ENCODE measurements at places on chromosomes 4 and X.

GRCh38 chrX:68396953-68397352, 36.3 kb downstream of the OPHN1 start:
- DNase-seq: no peak

DNA sequence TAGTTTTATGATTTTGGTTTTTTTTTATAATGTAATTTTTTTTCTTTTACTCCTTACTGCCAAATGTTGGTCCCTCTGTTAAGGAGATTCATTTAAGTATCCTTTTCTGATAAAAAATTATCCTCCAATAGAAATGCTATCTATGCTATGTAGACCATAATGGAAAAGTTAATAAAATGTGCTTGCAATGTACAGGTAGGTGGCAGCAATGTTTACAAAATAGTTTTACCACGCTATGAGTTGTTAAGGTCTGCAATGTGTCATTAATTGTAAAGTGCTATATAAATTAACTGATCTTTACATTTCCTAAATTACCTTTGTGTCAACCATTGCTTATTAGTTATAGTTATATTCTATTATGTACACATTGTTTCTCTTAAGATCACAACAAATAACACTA, 3.8 kb upstream of the CENPC start:
- no peak for DNase-seq

- DNase-seq: no peak
These were observed 265.2 kb upstream of the BOD1L1 start for GRCh38 chr4:13892739-13893105.

- DNase-seq: no peak
These were observed 29.7 kb upstream of the LCORL start for GRCh38 chr4:18051281-18051680.

GRCh38 chr4:128835498-128836222, 26.2 kb downstream of the JADE1 start:
- DNase-seq: no peak

GRCh38 chrX:49878128-49878833, 1.0 kb upstream of the USP27X start:
- DNase-seq: no peak

DNA sequence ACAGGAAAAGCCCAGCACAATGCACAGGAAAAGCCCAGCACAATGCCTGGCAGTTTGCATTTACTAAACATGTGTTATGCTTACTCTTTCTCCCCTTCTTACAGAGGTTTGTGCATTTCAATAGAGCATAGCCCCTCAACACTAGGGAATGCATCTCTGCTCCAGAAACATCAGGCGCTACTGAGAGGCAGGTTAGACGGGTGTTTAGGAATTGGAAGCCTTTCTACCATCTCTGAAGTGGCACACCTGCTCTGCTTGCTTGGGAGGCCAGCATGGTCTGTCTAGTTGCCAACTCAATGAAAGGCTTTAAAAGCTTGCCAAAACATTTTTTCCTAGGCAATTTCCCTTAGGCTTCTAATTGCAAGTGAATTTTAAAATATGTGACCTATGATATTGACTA, 55.7 kb downstream of the GRID2 start:
- DNase-seq: no peak

DNA sequence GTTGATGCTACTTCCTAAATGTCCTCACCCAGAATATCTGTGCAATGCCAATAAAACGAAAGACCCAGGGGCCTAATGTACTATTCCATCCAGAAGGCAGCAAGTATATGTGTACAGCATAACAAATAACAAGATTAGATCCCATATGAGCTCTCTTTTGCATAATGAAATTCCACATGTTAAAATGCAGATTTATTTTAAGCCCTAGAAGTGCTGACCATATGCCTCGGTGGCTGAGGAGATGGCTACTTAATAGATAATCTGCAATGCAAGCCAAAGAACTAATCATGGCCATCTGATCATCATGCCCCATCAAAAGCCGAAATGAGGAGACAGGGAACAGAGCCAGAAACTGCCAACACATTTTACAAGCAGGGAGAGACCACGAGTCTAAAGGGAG, 293.5 kb downstream of the KCNIP4 start:
- DNase-seq: no peak

DNA sequence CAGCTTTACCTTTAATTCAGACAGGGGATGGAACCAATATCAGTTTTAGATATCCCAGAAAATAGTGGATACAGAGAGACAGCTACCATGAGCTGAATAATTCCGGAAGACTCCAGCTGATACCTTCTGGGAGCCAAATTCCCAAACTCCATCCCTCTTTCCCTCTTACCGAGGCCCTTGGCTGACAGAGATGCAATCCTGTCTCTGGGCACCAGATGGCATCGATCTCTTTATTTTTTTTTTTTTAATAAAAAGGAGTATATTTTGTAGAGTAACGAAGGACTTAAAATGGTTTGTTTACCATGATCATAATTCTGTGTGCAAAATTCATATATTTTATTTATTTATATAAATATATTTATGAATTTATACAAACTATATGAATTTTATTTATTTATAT, 31.0 kb downstream of the RAB40A start:
- DNase-seq: no peak

DNA sequence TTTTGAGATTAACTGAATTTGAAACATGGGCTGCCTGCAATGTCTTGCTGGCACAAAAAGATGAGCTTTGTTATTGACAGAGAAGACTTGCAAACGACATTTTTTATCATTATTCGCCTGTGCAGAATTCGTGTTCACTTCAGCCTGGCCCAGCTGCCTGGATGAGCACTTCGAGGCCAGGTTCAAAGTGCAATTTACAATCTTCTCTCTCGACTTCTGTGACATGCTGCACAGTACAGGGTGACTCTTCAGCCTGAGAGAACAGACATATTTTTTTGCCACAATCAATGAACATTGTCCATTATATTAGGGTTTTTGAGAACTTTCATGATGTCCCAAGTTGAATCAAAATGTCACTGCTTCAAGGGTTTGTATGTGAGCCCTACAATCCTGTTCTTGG, 616.5 kb downstream of the SMARCA1 start:
- no peak for DNase-seq

DNA sequence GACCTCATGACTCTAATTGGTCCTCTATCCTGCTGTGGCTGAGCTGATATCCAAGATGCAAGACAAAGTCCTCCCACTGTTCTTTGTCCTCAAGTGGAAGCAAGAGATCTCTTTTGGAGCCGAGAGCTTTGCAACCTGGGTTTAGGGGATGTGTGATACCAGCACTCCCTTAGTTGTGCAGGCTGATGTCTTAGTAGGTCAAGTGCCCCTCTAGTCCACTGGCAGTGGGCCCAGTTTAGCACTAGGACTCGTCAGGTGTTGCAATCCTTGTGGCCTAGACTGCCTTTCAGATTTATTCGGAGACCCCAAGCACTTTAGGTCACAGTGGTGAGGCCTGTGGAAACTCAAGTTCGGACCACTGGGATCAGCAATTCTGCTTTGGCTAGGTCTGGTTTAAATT, 64.0 kb downstream of the GPRASP3 start:
- no peak for DNase-seq

- DNase-seq: no peak
These were observed 637.6 kb upstream of the GNPDA2 start for GRCh38 chr4:45363931-45364330.

- DNase-seq: no peak
These were observed 105.1 kb downstream of the ADRA2C start for GRCh38 chr4:3871181-3871852.

GRCh38 chr4:37674439-37674838, 11.7 kb downstream of the RELL1 start:
- no peak for DNase-seq

- no peak for DNase-seq
These were observed 494.1 kb downstream of the PRR32 start for GRCh38 chrX:127313635-127314034.

DNA sequence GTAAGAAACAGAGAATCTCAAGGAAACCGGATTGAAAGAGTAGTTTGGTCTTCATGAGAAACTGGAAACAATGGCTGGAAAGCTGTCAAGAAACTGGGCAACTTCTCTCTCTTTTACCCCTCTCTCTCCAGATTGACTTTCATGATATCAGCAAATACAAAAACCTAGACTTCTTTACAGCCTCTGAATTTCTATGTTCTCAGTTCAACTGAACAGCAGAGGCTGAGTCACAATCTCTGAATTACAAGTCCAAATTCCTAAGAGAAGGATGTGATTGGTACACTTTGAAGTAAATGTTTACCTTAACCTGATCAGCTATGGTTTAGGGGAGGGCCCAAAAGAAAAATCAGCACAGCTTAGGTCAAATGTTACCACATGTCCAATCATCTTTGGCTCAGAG, 974.9 kb downstream of the RPA4 start:
- no peak for DNase-seq

- DNase-seq: no peak
These were observed 315.5 kb downstream of the CAMK2D start for GRCh38 chr4:113446019-113446418.
